ENCODE measurements at places on chromosomes 6 and 20.

DNA sequence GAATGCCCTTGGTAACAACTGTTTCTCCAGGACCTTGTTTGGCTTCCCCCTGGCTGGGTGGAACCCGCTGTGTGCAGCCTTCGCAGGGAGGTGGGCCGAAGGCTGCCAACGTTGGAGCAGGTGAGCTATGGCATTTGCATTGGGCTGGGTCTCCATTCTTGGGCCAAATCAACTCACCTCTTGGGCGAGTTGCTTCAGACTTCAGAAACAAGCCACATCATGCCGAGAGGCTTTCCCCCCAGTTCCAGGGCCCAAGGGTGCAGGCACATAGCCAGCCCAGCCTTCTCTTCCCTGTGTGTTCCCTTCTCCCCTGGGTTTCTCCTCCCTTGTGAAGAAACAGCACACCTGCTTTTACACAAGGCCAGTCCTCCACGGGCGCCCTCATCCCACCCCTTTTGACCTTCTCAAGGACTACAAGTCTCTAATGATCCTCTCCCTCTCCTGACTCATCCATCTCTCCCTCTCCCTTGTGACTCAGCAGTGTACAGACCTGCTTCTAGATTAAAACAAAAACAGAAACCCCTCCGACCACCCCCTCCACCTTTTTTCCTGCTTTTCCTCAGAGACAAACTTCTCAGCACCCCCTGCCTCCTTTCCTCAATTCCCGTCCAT is 41.6 kb downstream of the FAM209B start:
- H3K36me3 ChIP-seq: no peaks in the 10 kb centered on the region
- H3K4me1 ChIP-seq: no peaks in the 10 kb centered on the region
- H3K27me3 ChIP-seq: no peaks in the 10 kb centered on the region

DNA sequence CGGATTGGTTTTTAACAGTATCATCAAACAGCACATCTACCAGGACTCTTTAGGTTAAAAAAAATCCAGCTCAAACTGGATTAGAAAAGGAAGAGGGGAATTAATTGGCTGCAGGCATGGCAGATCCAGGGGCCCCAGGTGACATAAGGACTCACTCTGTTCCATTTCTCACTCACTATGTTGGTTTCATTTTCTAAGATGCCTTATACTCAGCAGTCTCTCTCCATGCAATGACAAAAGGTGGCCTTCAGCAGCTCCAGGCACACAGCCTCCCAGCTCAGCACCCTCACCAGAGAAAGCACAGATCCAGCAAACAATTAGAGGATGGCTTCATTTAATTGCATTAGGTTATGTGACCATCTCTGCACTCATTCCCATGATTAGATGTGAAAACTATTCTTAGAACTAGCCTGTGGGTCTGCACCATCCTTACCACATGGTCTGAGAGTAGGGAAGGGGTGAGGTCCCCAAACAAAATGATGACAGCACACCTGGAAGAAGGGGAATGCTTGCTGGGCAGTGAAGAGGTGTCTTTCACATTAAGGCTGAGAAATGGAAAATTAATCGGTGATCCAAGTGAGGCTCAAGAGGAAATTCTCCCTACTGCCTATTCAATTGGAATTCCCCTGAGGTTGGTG is 243.1 kb downstream of the CDH26 start:
- no peaks in the 10 kb centered on the region for H3K27me3 ChIP-seq
- no peak overlapping the region for H3K27ac ChIP-seq
- peaks cover 2% of the 10 kb centered on the region for H3K4me1 ChIP-seq
- H3K4me3 ChIP-seq: no peak overlapping the region
- H3K36me3 ChIP-seq: no peaks in the 10 kb centered on the region

GRCh38 chr6:153568628-153569027 is 437.5 kb upstream of the RGS17 start:
- H3K36me3 ChIP-seq: no peaks in the 10 kb centered on the region
- no peak overlapping the region for H3K27ac ChIP-seq
- H3K4me1 ChIP-seq: no peaks in the 10 kb centered on the region
- H3K4me3 ChIP-seq: no peak overlapping the region

DNA sequence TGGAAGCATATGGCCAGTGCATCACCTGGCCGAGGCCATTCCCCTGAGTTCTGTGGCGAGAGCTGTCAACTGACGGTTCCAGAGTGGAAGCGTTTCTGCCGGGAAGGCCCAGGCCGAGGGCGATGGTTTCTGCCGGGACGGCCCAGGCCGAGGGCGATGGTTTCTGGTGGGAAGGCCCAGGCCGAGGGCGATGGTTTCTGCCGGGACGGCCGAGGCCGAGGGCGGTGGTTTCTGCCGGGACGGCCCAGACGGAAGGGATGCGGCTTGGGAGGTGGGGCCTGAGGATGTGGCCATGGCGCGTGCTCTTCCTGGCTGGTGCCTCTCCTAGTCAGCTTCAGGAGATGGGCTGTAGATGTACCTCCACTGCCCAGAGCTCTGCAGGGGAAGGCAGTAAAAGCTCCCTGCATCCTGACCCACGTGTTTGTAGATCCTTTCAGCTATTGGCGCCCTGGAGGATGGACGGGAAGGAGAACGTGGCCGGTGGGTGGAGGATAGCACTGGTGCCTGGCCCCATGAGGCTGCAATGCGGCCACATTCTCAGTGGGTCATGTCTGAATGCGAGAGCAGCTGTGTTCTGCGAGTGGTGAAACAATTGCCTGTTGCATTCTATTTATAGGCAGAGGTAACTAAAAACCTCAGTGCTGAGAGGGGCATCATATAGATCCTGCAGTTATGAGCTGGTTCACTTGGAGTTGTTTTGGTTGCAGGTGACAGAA is 12.8 kb downstream of the TPD52L2 start:
- no peaks in the 10 kb centered on the region for H3K4me1 ChIP-seq
- H3K36me3 ChIP-seq: peaks cover 37% of the 10 kb centered on the region
- no peaks in the 10 kb centered on the region for H3K27me3 ChIP-seq
- no peak overlapping the region for H3K27ac ChIP-seq
- no peak for DNase-seq

- no peaks in the 10 kb centered on the region for H3K36me3 ChIP-seq
- H3K27ac ChIP-seq: no peak overlapping the region
- H3K4me1 ChIP-seq: peaks cover 27% of the 10 kb centered on the region
- H3K27me3 ChIP-seq: no peaks in the 10 kb centered on the region
- H3K4me3 ChIP-seq: no peak overlapping the region
- DNase-seq: no peak
These were observed 66.8 kb upstream of the IYD start for GRCh38 chr6:150301846-150302519.

DNA sequence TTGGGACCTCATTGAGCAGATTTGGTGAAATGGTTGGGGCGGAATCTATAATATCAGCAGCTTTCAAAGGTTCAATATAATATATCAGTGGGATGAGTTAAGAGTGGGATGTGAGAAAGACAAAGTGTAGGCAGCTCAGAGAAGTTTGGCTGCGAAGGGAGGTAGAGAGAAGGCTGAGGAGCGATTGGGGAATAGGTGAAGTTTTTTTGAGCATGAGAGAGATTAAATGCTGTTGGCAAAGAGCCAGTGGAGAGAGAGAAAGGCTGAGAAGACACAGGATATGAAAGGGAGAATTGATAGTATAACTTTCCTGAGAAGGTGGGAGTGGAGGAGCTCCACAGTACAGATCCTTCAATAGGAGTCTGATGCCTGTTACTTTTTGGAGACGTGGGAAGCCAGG is 12.1 kb upstream of the SERINC3 start:
- H3K4me3 ChIP-seq: no peak overlapping the region
- no peaks in the 10 kb centered on the region for H3K36me3 ChIP-seq
- peaks cover 7% of the 10 kb centered on the region for H3K4me1 ChIP-seq
- no peaks in the 10 kb centered on the region for H3K27me3 ChIP-seq

- no peak overlapping the region for H3K4me3 ChIP-seq
- no peak for DNase-seq
- H3K36me3 ChIP-seq: peaks cover 27% of the 10 kb centered on the region
- H3K27ac ChIP-seq: no peak overlapping the region
These were observed 82.2 kb downstream of the MYO6 start for GRCh38 chr6:75830959-75831885.

DNA sequence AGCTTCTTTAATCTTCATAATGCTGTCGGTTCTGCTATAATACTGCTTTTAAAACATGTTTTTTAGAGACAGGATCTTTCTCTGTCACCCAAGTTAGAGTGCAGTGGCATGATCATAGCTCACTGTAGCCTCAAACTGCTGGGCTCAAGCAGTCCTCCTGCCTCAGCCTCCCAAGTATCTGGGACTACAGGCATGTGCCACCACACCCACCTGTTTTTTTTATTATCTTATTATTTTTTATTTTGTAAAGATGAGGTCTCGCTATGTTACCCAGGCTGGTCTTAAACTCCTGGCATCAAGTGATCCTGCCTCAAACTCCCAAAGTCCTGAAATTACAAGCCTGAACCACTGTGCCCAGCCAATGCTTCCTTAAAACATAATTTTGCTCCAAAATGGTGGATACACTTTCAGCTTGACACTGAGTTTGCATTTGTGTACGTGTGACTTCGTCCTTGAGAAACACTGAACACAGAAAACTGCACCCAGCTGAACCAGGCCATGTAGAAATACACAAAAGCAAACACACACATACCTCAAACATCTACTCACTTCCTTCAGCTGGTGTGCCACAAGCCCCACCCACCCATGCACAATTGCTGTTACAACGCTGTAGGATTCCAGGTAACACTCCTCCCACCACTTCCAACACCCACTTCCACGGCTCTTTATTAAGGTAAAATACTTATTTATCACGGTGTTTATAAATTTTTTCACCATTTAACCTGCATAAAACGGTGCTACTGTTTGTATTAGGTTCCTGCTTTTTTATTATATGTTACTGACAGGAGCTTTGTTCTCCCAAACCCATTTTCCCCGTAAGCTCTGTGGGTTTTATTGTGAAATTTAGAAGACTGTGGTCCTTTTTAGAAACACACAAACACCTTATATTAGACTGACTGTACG is 109.1 kb downstream of the TSHZ2 start:
- no peak for DNase-seq
- H3K27ac ChIP-seq: no peak overlapping the region
- H3K27me3 ChIP-seq: no peaks in the 10 kb centered on the region
- no peaks in the 10 kb centered on the region for H3K36me3 ChIP-seq

GRCh38 chr6:122495612-122496011 is 24.0 kb upstream of the SERINC1 start:
- no peaks in the 10 kb centered on the region for H3K36me3 ChIP-seq
- no peak for DNase-seq
- H3K27me3 ChIP-seq: no peaks in the 10 kb centered on the region
- H3K4me1 ChIP-seq: no peaks in the 10 kb centered on the region
- no peak overlapping the region for H3K4me3 ChIP-seq
- H3K27ac ChIP-seq: no peak overlapping the region

DNA sequence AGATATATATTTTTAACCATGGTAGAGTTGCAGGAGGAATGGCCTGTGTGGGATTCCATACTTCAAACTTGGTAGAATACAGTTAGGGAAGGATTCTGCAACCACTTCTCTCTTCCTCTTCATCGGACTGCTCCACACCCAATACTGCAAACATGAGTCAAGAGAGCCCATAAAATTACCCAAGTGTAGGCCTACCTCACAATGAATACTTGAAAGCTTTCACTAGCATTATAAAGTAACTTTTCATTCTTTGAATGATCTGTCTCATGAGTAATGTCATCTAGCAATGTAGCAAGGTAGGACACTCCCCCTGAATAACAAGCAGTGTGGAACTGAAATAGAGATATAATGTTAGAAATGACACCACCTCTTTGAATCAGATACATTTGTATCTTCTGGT is 79.4 kb downstream of the FOXC1 start:
- H3K27ac ChIP-seq: no peak overlapping the region
- H3K4me1 ChIP-seq: peaks cover 3% of the 10 kb centered on the region
- no peaks in the 10 kb centered on the region for H3K27me3 ChIP-seq
- H3K36me3 ChIP-seq: no peaks in the 10 kb centered on the region
- DNase-seq: no peak

GRCh38 chr6:145340256-145340655 is 395.1 kb downstream of the EPM2A start:
- H3K27me3 ChIP-seq: no peaks in the 10 kb centered on the region
- no peak overlapping the region for H3K4me3 ChIP-seq
- no peaks in the 10 kb centered on the region for H3K36me3 ChIP-seq
- H3K4me1 ChIP-seq: no peaks in the 10 kb centered on the region
- DNase-seq: no peak

All from neuronal stem cell (in vitro differentiated cells).